Osteoblast (primary cell): ENCODE measurements at places on chromosomes 1 and 21. TPM values are rescaled to one million over a fixed set of nuclear protein-coding genes. Genes with fewer than 3 reads are reported as not detected.

DNA sequence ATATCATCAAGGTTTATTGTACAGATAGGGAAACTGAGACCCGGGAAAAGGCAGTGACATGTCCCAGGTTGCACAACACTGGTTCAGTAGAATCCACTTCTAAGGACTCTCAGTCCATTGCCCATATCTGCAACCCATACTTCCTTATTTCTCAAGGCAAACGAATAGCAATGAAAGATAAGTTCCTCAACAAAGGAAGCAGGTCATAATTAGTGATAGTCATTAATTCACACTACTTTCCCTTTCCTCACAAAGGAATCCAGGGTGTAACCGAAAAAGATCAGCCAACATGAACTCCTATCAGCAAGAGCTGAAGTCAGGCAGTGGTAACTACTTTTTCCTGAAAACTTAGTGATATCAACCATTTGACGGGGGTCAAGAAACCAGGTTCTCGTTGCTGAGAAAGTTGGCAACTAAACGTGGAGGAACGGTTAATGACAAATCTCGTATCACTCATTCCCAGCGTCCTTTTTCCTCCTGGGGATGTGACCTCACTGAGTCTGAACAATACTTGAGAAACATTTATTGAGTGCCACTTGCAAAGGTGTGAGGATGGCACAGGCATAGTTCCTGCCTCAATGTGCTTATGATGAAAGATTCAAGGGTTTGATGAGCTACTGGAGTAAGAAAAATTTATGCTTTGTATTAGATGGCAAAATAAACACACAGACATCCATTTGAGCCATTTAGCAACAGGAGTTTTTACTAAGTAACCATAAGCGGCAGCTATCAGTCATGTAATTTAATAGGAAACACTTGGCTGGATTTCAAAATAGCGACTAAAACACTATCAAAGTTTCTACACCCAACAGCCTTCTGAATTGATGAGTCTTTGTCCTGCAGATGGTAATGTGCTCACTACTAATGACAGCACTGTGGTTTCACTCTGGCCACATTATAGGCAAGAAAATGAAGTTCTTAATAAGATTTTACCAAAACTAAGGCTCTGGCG, 82.3 kb downstream of the PLPP3 start:
- no peak overlapping the region for H3K27ac ChIP-seq
- H3K4me1 ChIP-seq = peaks cover 2% of the 10 kb centered on the region
- H3K36me3 ChIP-seq = peaks cover 71% of the 10 kb centered on the region
- no peak for DNase-seq
- no peak overlapping the region for H3K4me3 ChIP-seq

DNA sequence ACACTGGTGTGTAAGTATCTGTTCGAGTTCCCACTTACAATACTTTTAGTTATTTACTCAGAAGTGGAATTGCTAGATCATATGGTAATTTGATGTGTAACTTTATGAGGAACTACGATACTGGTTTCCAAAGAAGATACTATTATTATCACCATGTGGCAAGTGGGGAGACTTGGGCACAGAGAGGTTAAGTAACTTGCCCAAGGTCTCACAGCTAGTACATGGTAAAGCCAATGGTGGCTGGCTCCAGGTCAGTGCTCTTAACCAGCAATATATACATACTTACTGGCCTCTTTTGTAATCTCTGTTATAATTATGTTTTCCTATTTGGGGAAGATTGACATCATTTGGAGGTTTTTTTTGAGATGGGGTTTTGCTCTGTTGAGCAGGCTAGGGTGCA, 138.9 kb upstream of the HNRNPU start:
- no peaks in the 10 kb centered on the region for H3K36me3 ChIP-seq
- no peak overlapping the region for H3K4me3 ChIP-seq
- no peak for DNase-seq
- no peaks in the 10 kb centered on the region for H3K27me3 ChIP-seq
- H3K27ac ChIP-seq = no peak overlapping the region
- H3K4me1 ChIP-seq = no peaks in the 10 kb centered on the region

GRCh38 chr1:248739572-248740205, 15.9 kb downstream of the LYPD8 start:
- H3K27me3 ChIP-seq = no peaks in the 10 kb centered on the region
- no peaks in the 10 kb centered on the region for H3K36me3 ChIP-seq
- H3K27ac ChIP-seq = no peak overlapping the region
- H3K4me1 ChIP-seq = no peaks in the 10 kb centered on the region
- no peak for DNase-seq

The TEDDM1 gene
- not detected in 2 replicates for total RNA-seq

- H3K27ac ChIP-seq = no peak overlapping the region
- no peak for DNase-seq
- H3K27me3 ChIP-seq = no peaks in the 10 kb centered on the region
- no peaks in the 10 kb centered on the region for H3K4me1 ChIP-seq
These were observed 39.6 kb upstream of the SLC19A2 start for GRCh38 chr1:169525391-169525790.

The GPR153 gene
- 2.9 and 4.0 TPM in 2 replicates for total RNA-seq

DNA sequence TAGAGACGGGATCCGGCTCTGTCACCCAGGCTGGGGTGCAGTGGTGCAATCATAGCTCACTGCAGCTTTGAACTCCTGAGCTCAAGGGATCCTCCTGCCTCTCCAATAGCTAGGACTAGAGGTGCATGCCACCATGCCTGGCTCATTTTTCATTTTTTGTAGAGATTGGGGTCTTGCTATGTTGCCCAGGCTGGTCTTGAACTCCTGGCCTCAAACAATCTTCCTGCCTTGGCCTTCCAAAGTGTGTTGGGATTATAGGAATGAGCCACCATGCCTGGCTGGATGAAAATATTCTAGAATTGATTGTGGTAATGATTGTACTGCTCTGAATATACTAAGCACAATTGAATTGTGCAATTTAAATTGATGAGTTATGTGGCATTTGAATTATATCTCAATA, 21.9 kb downstream of the ZMYM4 start:
- H3K36me3 ChIP-seq = no peaks in the 10 kb centered on the region
- no peaks in the 10 kb centered on the region for H3K27me3 ChIP-seq
- no peak overlapping the region for H3K27ac ChIP-seq
- no peak overlapping the region for H3K4me3 ChIP-seq
- no peak for DNase-seq

- DNase-seq = no peak
- peaks cover 15% of the 10 kb centered on the region for H3K27me3 ChIP-seq
- no peaks in the 10 kb centered on the region for H3K36me3 ChIP-seq
These were observed 31.5 kb downstream of the FAM163A start for GRCh38 chr1:179774566-179774965.
